Central memory CD8-positive, alpha-beta T cell (primary cell): ENCODE measurements at places on chromosomes 4 and X.

DNA sequence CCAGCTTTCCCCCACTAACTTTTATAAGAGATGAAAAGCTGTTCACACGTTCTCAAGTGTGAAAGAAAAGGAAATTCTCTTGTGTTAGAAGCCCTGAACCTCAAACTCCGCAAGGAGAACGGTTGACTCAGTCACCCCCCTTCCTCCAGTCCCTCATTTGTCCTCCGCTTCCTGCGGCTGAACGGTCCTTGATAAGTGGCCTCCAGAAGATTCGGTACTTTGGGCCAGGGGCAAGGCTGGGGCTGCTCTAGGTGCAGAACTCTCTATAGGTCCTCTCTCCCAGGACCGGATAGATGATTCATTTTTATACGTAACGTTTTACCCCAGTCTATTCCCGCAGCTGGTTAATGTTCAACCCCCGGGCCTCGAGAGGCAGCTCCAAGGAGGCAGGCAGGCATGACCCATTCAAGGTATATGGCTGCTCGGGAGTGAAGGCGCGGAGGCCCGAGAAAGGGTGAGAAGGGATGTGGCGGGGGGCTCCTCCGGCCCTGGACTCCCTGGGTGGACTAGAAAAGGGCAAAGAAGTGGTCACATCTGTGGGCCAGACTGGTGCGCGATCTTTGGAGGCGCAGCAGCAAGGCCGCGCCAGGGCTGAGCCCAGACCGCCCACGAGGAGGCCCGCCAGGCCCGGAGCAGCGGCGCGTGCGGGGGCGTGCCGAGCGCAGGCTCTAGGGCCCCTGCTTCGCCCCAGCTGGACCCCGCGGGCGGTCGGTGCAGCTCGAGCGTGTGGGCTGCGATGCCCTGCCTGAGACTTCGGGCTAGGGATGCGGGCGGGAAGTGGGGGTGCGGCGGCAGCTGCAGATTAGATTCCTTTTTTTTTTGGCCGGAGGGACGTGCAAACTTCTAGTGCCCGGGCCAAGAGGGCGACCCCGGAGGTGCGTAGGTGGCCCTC lies 11.7 kb downstream of the PITX2 start:
- DNase-seq = no peak

- no peak for DNase-seq
Measured at GRCh38 chrX:52118262-52118661, 49.3 kb upstream of the MAGED4B start.

- DNase-seq = no peak
Measured at GRCh38 chrX:33725535-33726210, 406.4 kb downstream of the FAM47A start.

DNA sequence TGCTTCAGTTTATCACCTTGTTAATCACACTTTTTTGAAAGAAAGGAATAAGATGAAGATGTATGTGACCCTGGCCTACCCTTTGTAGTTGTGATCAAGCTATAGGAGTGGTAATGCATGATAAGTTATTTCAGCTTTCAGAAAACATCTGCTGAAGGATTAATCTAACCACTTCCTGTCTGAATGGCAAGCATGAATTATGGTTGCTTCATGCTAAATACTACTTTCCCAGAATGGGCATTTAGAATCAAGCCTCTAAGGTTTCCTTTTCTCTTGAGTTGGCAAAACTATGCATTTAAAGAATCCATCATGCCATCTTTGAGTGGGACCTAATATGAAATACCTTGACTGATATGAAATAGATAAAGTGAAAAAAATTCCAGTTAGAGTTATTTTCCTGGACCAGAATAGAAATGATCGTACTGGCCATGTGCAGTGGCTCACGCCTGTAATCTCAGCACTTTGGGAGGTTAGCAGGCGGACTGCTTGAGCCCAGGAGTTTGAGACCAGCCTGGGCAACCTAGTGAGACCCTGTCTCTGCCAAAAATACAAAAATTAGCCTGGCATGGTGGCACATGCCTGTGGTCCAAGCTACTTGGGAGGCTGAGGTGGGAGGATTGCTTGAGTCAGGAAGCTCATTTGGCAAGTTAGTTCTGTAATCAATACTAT lies 59.1 kb downstream of the ANXA3 start:
- DNase-seq = no peak
